ENCODE measurements at places on chromosomes 5 and 9. TPM values are rescaled to one million over a fixed set of nuclear protein-coding genes. Genes with fewer than 3 reads are reported as not detected.

Gene LPAR1
- total RNA-seq, result 57.3 TPM

Gene KCNT1
- total RNA-seq, result not detected

Gene TLX3
- not detected for total RNA-seq

Gene LURAP1L
- total RNA-seq, result 7.6 TPM

Gene SLC25A46
- 41.3 TPM for total RNA-seq

Gene UBLCP1
- 19.3 TPM for total RNA-seq

Gene RPL12
- 3,224 TPM for total RNA-seq

Gene ORM2
- total RNA-seq, result not detected

Gene DNAI1
- not detected for total RNA-seq

Gene TBC1D13
- total RNA-seq, result 30.7 TPM
